ENCODE measurements at places on chromosomes 3 and 15.

DNA sequence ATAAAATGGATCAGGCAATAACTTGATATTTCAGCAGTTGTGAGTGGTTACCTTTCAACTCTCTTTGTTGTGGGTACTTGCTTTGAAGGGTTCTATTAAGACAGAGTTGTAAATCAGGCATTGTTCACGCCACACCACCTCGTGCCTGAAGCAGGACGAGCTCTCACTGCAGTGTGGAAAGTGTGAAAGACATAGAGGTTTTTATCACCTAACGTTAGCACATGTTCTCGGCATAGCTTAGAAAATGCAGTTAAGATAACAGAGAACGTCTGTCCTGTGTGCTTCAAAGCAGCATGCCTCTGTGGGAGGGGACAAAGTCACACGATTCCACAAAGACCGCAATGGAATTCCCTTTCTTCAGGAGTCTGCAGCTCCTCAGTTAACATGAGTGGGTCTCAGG is 7.8 kb downstream of the ADAMTS17 start:
- DNase-seq, result no peak

DNA sequence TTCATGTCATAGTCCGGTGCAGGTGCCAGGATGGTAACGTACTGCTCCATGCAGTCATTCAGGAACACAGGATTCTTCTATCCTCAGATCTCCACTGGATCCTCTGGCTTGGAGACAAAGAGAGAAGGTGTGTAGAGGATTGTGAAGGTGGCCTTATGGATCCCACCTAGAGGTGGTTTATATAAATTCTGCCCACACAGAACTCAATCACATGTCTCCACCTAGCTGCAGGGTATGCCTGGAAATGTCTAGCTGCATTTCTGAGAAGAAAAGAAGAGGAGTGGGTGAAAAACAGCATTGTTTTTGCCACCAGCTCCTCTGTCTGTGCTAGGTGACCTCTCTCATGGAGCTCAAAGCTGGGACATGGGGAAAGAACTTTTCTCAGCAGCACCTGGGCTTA is 478.7 kb downstream of the PDCD6IP start:
- DNase-seq, result no peak

DNA sequence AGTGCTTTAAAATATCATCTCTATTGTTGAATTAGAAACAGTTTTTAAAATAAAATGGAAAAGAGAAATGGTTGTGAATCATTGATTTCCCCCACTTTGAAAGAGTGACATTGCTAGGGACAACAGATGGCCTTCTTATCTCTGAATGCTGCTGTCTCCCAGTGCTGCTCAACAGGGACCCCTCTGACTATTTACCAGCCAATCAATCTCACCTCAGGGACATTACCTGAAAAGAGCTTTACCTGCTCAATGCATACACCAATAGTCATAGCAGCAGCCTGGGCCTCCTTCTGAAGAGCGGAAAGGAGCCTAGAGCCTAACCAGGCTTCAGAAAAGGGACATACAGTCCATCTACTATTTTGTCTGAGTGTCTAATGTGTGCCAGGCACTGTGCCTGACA is 162.8 kb downstream of the CGGBP1 start:
- DNase-seq, result no peak

DNA sequence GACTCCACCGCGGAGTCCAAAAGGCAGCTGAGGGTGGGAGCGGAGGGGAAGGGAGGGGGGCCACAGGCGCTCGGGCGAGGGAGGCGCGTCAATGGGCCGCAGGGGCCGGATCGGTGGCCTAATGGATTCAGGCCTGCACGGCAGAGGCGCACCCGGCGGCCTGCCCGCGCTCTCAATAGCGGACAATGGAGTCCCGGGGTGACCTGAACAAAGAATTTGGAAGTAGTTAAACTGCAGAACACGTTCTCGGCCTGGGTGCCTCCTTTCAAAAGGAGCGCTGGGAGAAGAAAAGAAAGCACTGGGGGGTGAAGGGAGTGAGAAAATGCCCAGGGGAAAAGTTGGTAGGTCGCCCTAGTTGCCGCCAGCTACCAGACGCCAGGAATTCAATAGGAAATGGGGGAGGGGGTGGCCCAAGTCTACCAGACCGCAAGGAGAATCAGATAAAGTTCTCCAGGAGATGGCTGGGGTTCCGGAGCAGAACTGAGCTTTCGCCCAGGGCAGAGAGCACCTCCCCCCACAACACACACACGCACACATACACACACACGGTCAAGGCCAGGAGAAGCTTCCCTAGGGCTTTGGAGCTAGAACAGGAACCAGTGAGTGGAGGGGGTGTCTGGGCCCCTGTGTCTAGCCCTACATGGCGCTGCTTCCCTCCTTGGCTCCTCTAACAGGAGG is 25.8 kb upstream of the POLG start:
- DNase-seq, result no peak

DNA sequence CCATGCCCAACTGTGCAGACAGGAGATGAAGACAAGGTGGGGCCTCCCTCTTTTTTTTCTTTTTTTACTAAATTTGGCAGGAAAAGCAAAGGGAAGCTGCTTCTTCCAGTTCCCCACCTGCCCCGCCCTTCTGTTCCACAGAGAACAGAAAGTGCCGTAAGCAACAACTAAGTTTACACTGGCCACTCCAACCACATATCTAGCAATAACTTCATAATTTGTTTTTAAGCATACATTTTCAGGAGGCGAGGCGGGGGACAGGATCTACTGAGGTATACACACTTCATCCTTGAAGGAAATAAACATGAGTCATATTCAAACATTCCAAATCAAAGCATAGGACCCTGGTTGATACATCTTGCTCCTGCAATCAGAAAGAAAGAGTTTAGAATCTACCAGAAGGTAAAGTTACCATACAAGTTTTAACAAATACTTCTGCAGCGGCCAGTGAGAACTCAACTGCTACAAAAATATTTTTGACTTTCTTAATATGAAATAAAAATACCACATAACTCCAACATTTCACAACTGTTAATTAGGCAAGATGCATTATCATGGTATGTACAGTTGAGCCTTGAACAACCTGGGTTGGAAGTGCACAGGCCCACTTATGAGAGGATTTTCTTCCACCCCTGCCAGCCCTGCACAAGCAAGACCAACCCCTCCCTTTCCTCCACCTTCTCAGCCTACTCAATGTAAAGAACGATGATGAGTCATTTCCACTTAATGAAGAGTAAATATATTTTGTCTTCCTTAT is 50.7 kb downstream of the FOXP1 start:
- no peak for DNase-seq
